Colonic mucosa (tissue), 4 donors: ENCODE measurements at places on chromosomes 12 and 14.

DNA sequence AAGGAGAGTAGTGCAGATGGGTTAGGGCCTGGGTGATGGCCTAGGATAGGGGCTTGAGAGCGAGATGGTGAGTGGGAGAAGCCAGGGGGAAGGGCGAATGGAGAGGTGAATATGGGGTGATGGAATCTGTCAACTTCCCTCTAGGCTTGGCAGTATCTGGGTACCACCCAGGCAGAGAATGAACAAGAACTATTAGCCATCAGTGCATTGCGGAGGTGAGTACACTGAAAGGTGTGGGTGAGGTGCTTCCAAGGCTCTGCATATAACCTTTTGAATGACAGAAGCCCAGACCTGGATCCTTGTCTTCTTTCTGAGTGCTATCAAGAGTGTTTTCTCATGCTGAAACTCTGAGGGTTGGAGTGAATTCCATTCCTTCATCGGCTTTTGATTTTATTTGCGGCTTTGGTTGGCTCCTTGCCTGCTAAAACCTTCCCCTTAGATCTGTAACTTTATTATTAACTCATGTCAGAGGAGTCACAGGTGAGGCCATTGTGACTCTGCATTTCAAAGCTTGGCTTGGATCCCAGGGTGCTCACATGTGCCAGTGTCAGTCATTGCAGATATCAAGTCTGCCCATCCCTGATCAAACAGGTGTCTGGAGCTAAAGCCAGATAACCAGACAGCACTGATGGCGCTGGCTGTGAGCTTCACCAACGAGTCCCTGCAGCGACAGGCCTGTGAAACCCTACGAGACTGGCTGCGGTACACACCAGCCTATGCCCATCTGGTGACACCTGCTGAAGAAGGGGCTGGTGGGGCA, 18.6 kb downstream of the PEX5 start:
- no peak for DNase-seq

DNA sequence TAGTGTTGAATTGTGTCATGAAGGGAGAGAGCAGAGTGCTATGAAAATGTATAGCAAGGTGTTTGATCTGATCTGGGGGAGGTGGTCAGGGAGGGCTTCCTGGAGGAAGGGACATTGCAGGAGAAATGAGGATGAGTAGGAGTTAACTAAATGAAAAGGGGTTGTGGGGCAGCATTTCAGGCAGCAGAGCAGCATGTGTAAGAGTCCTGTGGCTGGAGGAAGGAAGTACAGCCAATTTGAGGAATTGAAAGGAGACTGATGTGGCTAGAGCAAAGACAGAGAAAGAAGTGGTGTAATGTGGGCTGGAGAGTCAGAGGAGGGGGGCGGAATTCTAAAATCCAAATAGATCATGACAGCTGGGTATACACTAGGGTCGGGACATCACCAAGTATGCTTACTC, 20.5 kb downstream of the NPC2 start:
- no peak for DNase-seq

GRCh38 chr12:106248312-106248845, 559 bp upstream of the CKAP4 start:
- DNase-seq, result peak; percentile 81

GRCh38 chr14:23569443-23570151, 2.0 kb upstream of the AP1G2 start:
- peak; percentile 19 for DNase-seq

- no peak for DNase-seq
These were observed 29.1 kb downstream of the BBOF1 start for GRCh38 chr14:74048281-74048680.

DNA sequence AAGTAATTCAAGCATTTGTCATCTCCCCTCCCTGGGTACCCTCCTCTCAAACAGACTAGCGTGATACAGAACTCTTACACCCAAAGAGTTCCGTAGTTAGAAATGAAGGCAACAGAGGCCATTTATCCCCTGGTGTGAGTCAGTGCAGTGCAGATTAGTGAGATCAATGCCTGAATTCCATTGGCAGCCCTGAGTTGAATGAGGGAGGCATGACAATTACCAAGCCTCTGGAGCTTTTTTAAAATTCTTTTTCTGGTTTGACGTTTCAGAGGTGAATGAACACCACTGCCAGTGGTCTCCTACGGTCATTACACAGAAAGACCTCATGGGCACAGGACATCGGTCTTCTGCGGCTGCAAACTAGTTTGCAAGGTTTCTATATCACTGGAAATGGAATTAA, 94.4 kb downstream of the PRIMA1 start:
- DNase-seq, result no peak

- no peak for DNase-seq
These were observed 16.5 kb upstream of the DYRK2 start for GRCh38 chr12:67632005-67632404.

DNA sequence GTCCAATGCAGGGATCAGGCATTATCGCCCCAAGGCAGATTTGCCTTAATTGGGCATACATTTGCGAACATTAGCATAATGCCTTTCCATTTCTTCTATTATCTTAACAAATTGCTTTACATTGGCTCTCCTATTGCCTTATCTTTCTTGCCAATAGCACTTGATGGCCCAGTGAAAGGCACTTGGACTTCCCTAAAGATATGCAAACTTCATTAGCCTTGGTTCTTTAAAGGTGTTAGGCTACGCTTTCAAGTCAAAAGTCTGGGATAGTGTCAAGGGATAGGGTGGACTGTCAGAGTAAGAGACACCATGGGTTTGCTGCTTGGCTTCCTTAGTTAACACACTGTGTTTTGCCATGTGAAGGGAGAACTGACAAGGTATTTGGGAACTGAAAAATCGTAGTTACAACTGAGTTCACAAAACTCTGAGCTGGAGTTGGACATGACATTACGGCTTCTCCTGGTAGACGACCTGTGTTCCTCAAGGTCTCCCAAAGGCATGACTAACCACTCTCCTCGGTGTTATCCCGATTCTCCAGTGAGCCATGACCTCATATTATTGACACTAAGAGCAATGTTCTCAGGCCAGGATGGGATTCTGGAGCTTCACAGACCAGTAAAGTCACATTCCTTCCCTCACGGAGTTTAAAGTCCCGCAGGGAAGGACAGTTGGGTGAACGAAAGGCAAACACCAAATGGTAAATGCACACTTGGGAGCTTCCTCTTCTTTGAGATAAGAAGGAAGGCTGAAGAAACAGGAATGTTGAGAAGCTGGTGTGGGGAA, 65.2 kb downstream of the TBC1D30 start:
- DNase-seq, result no peak

DNA sequence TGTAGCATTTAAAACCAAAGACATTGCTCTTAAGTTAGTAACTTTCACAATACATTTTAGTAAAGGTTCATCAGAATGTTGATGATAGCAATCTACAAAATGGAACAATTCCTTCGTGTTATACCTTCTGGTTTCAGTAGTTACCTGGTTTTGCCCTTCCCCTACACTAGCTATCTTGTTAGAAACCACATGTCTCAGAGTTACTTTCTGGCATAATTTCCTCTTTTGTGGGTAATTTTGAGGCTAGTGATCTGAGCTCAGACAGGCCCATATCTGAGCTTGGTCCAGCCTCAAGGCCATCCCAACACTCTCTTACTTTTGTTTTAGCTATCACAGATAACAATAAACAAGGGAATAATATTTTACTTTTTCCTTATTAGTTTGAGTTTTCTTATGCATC, 196.9 kb downstream of the KITLG start:
- DNase-seq, result no peak

DNA sequence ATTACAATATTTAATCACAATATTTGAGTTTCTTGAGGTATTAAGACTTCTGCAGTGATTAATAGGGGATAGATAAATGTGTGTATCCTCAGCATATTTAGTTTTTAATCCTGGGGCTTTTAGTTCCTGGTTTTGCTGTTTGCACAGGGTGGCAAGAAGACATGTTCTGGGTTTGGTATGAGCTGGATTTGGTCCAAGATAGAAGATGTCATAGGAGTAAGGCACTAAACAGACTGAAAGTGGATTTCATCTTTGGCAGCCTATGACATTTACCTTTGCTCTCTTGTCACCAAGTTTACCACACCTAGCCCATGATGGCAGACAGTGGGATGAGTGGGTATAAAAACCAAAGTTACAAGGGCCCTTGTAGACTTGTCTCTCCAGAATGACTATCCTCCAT, 168.2 kb downstream of the LRRK2 start:
- no peak for DNase-seq

GRCh38 chr14:96299441-96299840, 43.4 kb downstream of the BDKRB1 start:
- DNase-seq, result no peak
